ENCODE measurements at places on chromosomes 4 and X. TPM values are rescaled to one million over a fixed set of nuclear protein-coding genes. Genes with fewer than 3 reads are reported as not detected.
A peak's percentile ranks its signal among the peaks of the same experiment; 100 is the strongest.

Gene TRIM61
- total RNA-seq: 0.22 TPM

Gene CHRDL1
- not detected for total RNA-seq

DNA sequence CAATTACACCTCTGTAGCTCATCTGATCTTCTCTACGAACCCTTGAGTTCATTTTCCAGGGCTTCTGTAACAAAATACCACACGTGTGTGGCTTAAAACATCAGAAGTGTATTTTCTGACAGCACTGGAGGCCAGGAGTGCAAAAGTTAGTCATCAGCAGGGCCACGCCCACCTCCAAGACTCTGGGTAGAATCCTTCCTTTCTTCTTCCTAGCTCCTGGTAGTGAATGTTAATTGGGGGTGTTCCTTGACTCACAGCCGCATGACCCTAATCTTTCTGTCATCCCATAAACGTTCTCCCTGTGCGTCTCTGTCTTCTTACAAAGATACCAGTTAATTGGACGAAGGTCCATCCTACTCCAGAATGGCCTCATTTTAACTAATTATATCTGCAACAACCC is 115.0 kb downstream of the TRIML1 start:
- H3K36me3 ChIP-seq: no peaks in the 10 kb centered on the region
- no peak overlapping the region for H3K27ac ChIP-seq
- no peak for DNase-seq
- H3K4me1 ChIP-seq: no peaks in the 10 kb centered on the region
- no peaks in the 10 kb centered on the region for H3K27me3 ChIP-seq

GRCh38 chr4:59091146-59092142 is 1981.3 kb upstream of the IGFBP7 start:
- no peak overlapping the region for H3K27ac ChIP-seq
- H3K36me3 ChIP-seq: no peaks in the 10 kb centered on the region
- no peaks in the 10 kb centered on the region for H3K4me1 ChIP-seq
- H3K4me3 ChIP-seq: no peak overlapping the region
- DNase-seq: no peak

DNA sequence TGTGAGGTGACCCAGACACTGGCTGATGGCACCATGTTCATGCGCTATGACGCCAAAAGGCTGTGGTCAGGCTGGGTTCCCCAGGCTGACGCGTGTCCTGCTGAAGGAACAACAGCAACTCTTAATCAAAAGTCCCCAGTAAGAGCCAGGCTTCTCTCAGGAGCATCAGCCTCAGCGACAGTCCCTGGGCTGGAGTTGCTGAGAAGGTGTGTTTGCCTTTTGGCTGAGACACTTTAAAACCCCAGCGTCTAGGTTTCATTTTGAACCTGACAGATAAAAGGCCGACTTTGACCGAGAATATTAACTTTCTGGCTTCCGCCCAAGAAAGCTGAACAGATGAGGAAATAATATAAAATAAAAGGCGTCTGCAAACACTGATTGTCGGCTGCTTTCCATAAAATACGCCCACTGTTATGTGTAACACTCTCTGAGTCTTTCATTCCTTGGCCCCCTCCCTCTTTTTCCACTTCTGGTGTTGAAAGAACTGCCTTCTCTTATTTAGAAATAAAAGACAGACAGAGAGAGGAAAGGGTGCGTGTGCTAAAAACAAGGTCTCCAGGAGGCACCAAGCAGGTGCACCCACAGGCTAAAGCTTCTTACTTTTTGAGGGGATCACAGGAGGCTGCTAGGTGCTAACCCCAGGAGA is 373.6 kb downstream of the MID1IP1 start:
- no peaks in the 10 kb centered on the region for H3K36me3 ChIP-seq
- H3K27me3 ChIP-seq: no peaks in the 10 kb centered on the region
- peaks cover 23% of the 10 kb centered on the region for H3K4me1 ChIP-seq
- H3K27ac ChIP-seq: peak overlapping the region; percentile 37

DNA sequence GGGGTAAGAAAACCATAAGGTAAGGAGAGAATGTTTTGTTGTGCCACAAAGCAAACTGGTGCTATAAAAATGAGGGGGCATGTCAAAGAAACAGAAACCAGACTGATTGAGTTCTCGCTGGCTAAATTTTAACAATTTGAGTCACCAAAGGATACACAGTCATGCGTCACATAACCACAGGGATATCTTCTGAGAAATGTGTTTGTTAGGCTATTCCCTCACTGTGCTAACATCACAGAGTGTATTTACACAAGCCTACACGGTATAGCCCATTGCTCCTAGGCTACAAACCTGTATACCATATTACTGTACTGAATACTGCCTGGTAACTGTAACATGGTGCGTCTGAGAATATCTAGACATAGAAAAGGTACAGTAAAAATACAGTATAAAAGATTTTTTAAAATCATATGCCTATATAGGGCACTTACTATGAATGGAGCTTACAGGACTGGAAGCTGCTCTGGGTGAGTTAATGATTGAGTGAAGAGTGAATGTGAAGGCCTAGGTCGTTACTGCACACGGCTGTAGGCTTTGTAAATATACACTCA is 50.1 kb downstream of the FBXW7 start:
- DNase-seq: no peak
- H3K27me3 ChIP-seq: no peaks in the 10 kb centered on the region
- no peak overlapping the region for H3K4me3 ChIP-seq

DNA sequence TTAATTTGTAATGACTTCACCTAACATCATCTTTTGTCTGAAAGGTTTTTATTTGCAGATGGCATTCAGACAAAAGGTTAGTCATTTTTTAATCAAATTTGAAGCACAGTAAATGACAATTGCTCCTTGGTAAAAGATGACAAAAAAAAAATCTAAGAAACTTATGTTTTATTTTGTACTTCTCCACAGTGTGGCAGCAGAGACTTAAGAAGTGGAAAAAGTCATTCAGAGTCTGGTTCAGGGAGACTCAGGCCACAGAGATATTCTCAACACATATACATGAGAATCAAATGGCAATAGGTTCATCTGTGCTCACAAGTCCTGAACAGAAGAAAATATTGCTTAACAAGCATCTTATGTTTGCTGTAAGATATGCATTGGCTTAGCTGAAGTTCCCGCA is 436.2 kb downstream of the KCNIP4 start:
- no peaks in the 10 kb centered on the region for H3K36me3 ChIP-seq
- no peak overlapping the region for H3K27ac ChIP-seq
- H3K27me3 ChIP-seq: no peaks in the 10 kb centered on the region
- H3K4me3 ChIP-seq: no peak overlapping the region
- DNase-seq: no peak

GRCh38 chr4:127307996-127308395 is 324.8 kb upstream of the INTU start:
- DNase-seq: no peak
- H3K4me3 ChIP-seq: no peak overlapping the region
- H3K27ac ChIP-seq: no peak overlapping the region
- H3K4me1 ChIP-seq: no peaks in the 10 kb centered on the region

DNA sequence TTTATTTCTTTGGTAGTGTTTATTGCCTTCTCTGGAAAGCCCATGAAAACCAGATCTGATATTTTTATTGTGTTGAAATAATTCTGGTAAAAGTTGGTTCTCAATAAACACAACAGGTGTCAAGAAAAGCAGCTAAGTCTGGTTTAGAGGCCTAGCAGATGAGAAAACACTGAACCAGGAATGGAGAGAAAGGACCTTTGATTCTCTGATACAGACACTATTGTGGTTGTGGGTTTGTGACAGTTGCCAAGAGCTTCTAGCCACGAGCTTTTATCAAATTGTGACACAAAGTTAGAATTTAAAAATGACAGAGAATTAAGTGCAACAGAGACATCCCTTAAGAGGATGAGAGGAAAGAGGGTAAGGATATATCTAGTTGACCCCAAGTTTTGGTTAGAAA is 42.6 kb downstream of the DDIT4L start:
- H3K36me3 ChIP-seq: no peaks in the 10 kb centered on the region
- no peak overlapping the region for H3K4me3 ChIP-seq
- no peak overlapping the region for H3K27ac ChIP-seq
- no peaks in the 10 kb centered on the region for H3K4me1 ChIP-seq

DNA sequence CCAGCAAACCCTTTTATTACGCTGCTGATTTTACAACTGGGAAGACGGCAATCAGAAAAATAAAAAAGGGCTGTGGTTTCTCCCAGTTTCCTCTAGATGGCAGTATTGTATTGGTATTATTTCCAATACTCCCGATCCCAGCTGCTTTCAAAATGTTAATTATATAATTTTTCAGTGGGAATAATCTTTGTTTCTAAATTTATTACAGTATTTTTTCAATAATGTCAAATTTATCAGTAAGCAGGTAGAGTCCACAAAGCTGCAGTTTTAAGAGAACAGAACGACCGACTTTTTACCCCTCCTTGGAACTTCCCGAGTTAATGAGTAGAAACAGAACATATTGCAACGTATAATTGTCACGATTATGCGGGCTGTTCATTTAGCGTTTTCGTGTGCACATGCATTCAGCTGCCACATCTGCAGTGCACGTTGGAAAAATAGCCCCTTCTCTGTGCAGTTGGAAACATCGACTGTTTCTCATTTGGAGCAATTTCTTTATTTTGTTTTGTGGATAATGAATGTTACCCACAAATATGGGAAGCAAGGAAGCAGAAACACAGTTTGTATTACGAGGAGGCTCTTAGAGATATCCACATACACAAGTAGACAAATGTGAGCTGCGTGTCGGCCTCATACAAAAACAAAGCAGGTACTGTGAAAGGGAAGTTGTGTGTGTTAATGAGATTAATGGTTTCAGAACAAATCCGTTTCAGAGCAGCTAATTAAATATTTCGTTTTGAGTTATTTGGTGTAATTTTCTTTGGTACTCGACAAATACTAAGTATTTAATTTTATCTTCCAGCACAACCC is 188.0 kb downstream of the STIM2 start:
- H3K27ac ChIP-seq: no peak overlapping the region
- H3K4me1 ChIP-seq: peaks cover 4% of the 10 kb centered on the region
- H3K4me3 ChIP-seq: no peak overlapping the region
- peak; percentile 33 for DNase-seq
- no peaks in the 10 kb centered on the region for H3K36me3 ChIP-seq

- no peak for DNase-seq
- no peak overlapping the region for H3K4me3 ChIP-seq
- H3K27me3 ChIP-seq: no peaks in the 10 kb centered on the region
- H3K36me3 ChIP-seq: no peaks in the 10 kb centered on the region
Observed at GRCh38 chrX:6041630-6042029, 187.0 kb downstream of the NLGN4X start.

- no peak overlapping the region for H3K27ac ChIP-seq
- H3K27me3 ChIP-seq: peaks cover 8% of the 10 kb centered on the region
- peaks cover 13% of the 10 kb centered on the region for H3K4me1 ChIP-seq
- no peak for DNase-seq
- no peak overlapping the region for H3K4me3 ChIP-seq
Observed at GRCh38 chr4:184345573-184345922, 127.9 kb upstream of the ENPP6 start.

DNA sequence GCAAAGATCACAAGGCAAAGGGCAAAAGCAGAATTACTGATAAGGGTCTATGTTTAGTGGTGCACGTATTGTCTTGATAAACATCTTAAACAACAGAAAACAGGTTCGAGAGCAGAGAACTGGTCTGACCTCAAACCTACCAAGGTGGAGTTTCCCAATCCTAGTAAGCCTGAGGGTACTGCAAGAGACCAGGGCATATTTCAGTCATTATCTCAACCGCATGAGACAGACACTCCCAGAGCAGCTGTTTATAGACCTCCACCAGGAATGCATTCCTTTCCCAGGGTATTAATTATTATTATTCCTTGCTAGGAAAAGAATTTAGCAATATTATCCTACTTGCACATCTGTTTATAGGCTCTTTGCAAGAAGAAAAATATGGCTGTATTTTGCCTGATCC is 51.5 kb downstream of the NPNT start:
- DNase-seq: no peak
- no peaks in the 10 kb centered on the region for H3K27me3 ChIP-seq
- no peak overlapping the region for H3K4me3 ChIP-seq
- no peaks in the 10 kb centered on the region for H3K36me3 ChIP-seq
- no peaks in the 10 kb centered on the region for H3K4me1 ChIP-seq

GRCh38 chr4:80072228-80072743 is 743 bp downstream of the ANTXR2 start:
- DNase-seq: peak; percentile 75
- peak overlapping the region; percentile 90 for H3K4me3 ChIP-seq
- no peaks in the 10 kb centered on the region for H3K27me3 ChIP-seq
- peaks cover 22% of the 10 kb centered on the region for H3K4me1 ChIP-seq
- H3K36me3 ChIP-seq: peaks cover 12% of the 10 kb centered on the region
- peak overlapping the region; percentile 78 for H3K27ac ChIP-seq
